ENCODE measurements at places on chromosomes 6 and 20.
A peak's percentile ranks its signal among the peaks of the same experiment; 100 is the strongest.

DNA sequence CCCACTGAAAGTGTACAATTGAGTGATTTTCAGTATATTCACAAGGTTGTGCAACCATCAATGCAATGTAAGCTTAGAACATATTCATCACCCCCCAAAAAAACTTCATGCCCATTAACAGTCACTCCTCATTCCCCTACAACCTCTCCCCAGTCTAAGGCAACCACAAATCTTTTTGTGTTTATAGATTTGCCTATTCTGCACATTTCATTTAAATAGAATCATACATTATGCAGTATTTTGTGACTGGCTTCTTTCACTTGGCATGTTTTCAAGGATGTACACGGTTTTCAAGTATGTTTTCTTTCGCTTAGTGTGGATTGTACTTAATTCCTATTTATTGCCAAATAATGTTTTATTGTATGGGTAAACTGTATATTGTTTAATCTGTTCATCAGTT is 329.3 kb upstream of the RNF24 start:
- no peak overlapping the region for H3K4me3 ChIP-seq
- no peaks in the 10 kb centered on the region for H3K36me3 ChIP-seq
- H3K27me3 ChIP-seq, result no peaks in the 10 kb centered on the region
- DNase-seq, result no peak
- no peaks in the 10 kb centered on the region for H3K4me1 ChIP-seq
- no peak overlapping the region for H3K27ac ChIP-seq

GRCh38 chr6:151493804-151494234 is at the start of gene CCDC170:
CCDC170 (plus strand) TSS chr6:151494017; CDS start chr6:151494129, 112 bp downstream.
- peak within 1 kb of the TSS; percentile 86 for H3K27ac ChIP-seq
- peaks cover 60% of the 10 kb centered on the region for H3K4me1 ChIP-seq
- DNase-seq, result peak; percentile 61
- peak within 1 kb of the TSS; percentile 99 for H3K4me3 ChIP-seq
- no peaks in the 10 kb centered on the region for H3K27me3 ChIP-seq
- H3K36me3 ChIP-seq, result no peaks in the 10 kb centered on the region

- no peak overlapping the region for H3K27ac ChIP-seq
- no peaks in the 10 kb centered on the region for H3K4me1 ChIP-seq
- H3K4me3 ChIP-seq, result no peak overlapping the region
- H3K27me3 ChIP-seq, result no peaks in the 10 kb centered on the region
- no peaks in the 10 kb centered on the region for H3K36me3 ChIP-seq
Measured at GRCh38 chr20:18090044-18090443, 32.3 kb upstream of the OVOL2 start.

GRCh38 chr20:42212391-42212790 is 594.2 kb upstream of the CHD6 start:
- no peaks in the 10 kb centered on the region for H3K4me1 ChIP-seq
- H3K27me3 ChIP-seq, result no peaks in the 10 kb centered on the region
- H3K27ac ChIP-seq, result no peak overlapping the region
- no peak overlapping the region for H3K4me3 ChIP-seq

DNA sequence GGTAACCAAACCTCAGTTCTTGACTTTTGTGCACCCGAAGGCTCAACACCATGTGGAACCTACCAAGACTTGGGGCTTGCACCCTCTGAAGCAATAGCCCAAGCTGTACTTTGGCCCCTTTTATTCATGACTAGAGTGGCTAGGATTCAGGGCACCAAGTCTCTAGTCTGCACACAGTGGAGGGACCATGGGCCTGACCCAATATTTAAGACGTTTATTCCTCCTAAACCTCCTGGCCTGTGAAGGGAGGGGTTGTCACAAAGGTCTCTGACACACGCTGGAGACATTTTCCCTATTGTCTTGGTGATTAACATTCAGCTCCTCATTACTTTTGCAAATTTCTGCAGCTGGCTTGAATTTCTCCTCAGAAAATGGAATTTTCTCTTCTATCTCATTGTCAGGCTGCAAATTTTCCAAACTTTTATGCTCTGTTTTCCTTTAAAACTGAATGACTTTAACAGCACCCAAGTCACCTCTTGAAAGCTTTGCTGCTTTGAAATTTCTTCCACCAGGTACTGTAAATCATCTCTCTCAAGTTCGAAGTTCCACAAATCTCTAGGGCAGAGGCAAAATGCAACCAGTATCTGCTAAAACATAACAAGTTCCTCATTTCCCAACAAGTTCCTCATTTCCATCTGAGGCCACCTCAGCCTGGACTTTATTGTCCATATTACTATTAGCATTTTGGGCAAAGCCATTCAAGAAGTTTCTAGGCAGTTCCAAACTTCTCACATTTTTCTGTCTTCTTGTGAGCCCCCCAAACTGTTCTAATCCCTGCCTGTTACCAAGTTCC is 481.4 kb upstream of the BTBD3 start:
- no peak overlapping the region for H3K4me3 ChIP-seq
- no peaks in the 10 kb centered on the region for H3K27me3 ChIP-seq
- no peaks in the 10 kb centered on the region for H3K4me1 ChIP-seq
- H3K27ac ChIP-seq, result no peak overlapping the region
- H3K36me3 ChIP-seq, result no peaks in the 10 kb centered on the region
- DNase-seq, result no peak

- no peaks in the 10 kb centered on the region for H3K27me3 ChIP-seq
- no peak overlapping the region for H3K27ac ChIP-seq
- no peaks in the 10 kb centered on the region for H3K36me3 ChIP-seq
- no peaks in the 10 kb centered on the region for H3K4me1 ChIP-seq
- no peak for DNase-seq
Measured at GRCh38 chr6:144181639-144182038, 31.3 kb downstream of the STX11 start.

DNA sequence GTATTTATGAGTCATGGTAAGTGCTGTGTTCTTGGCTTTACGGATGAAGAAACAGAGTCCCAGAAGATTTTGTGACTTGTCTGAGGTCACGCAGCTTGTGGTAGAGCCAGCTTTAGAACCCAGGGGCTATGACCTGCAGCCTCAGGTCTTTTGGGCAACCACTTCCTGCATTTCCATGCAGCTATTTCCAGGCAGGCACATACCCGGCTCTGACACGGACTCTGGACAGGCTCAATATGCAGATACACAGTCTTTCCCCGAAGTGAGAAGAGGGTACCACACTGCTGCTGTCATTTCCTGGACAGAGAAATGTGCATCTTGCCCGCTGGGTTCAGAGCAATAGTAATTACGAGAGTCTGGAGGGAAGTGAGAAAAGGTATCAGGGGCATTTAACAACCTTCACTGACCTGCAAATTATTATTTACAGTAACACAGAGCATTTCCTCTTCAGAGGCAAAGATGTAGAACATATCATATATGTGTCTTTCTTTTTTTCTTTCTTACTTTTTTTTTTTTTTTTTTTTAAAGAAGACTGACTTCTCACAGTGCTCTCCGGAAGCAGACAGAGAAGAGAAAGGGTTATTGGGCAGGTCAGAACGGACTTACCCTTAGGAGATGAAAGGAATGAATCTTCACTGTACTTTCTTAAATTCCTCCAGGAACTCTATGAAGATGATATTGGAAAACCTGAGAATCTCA is 185.1 kb downstream of the CLIC5 start:
- no peaks in the 10 kb centered on the region for H3K36me3 ChIP-seq
- no peaks in the 10 kb centered on the region for H3K4me1 ChIP-seq
- H3K27me3 ChIP-seq, result no peaks in the 10 kb centered on the region
- H3K27ac ChIP-seq, result no peak overlapping the region
- no peak for DNase-seq

DNA sequence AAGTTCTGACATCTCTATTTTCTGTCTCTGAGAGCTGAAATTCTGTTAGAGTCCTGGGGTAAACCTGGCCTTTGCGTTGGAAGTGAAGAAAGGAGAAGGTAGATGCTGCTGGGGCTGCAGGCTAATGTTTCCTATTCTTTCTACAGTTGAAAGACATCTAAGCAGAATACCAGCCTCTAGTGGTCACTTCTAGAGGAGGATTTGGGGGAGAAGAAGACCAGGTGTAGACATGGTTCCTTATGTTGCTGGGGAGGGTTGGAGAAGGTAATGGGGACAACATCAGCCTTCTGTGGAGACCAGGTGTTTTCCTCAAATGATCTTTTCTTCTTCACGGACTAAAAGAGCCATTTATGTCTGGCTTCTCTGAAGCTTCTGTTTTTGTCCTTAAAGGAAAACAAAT is 62.6 kb downstream of the BTBD3 start:
- no peak overlapping the region for H3K27ac ChIP-seq
- no peaks in the 10 kb centered on the region for H3K36me3 ChIP-seq
- DNase-seq, result no peak
- H3K4me1 ChIP-seq, result peaks cover 18% of the 10 kb centered on the region

DNA sequence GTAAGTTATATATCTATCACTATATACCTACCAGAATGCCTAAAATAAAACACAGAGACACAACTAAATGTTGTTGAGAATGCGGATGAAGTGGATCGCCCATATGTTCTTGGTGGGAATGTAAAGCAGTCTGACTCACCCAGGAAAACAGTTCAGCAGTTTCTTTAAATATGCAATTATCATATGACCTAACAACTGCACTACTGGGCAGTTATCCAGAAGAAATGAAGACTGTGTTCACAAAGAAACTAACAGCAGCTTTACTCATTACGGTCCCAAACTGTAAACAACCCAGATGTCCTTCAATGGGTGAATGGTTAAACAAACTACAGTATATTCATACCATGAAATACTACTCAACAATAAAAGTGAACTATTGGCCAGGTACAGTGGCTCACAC is 14.3 kb upstream of the ZC3H12D start:
- H3K27me3 ChIP-seq, result no peaks in the 10 kb centered on the region
- H3K36me3 ChIP-seq, result no peaks in the 10 kb centered on the region
- H3K27ac ChIP-seq, result no peak overlapping the region
- peaks cover 26% of the 10 kb centered on the region for H3K4me1 ChIP-seq
- H3K4me3 ChIP-seq, result no peak overlapping the region

DNA sequence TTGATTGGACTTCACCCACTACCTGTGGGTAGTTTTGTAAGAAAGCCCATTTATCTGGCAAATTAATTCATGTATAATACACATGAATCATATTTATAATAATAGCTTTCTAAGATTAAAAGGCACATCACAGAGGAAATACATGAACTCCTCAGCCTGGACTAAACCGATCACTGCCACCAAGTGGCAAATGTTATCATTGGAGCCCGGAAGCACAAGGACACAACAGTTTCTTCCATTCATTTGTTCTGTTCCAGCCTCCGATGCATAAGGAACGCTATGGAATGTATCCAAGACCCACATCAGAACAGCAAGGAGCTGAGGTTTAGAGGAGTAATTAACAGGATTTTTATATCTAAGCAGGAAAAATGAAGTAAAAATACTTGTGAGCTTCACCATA is 13.9 kb upstream of the IPCEF1 start:
- no peaks in the 10 kb centered on the region for H3K4me1 ChIP-seq
- peaks cover 2% of the 10 kb centered on the region for H3K27me3 ChIP-seq

- H3K27me3 ChIP-seq, result peaks cover 73% of the 10 kb centered on the region
- H3K36me3 ChIP-seq, result no peaks in the 10 kb centered on the region
- DNase-seq, result no peak
Measured at GRCh38 chr6:42452171-42453030, 675 bp upstream of the TRERF1 start.

- no peak overlapping the region for H3K27ac ChIP-seq
- no peak for DNase-seq
- H3K4me3 ChIP-seq, result no peak overlapping the region
- H3K4me1 ChIP-seq, result no peaks in the 10 kb centered on the region
- no peaks in the 10 kb centered on the region for H3K36me3 ChIP-seq
Measured at GRCh38 chr6:169838346-169839028, 87.1 kb downstream of the ERMARD start.

- H3K27me3 ChIP-seq, result no peaks in the 10 kb centered on the region
- H3K27ac ChIP-seq, result no peak overlapping the region
- H3K4me1 ChIP-seq, result no peaks in the 10 kb centered on the region
- DNase-seq, result no peak
- no peaks in the 10 kb centered on the region for H3K36me3 ChIP-seq
Measured at GRCh38 chr6:129440691-129441090, 269.3 kb downstream of the ARHGAP18 start.

- H3K27me3 ChIP-seq, result no peaks in the 10 kb centered on the region
- no peak for DNase-seq
- H3K4me1 ChIP-seq, result peaks cover 12% of the 10 kb centered on the region
- peaks cover 27% of the 10 kb centered on the region for H3K36me3 ChIP-seq
Measured at GRCh38 chr6:43359381-43359780, 10.1 kb downstream of the ZNF318 start.

GRCh38 chr6:20632696-20633095 is 98.4 kb downstream of the CDKAL1 start:
- H3K4me3 ChIP-seq, result no peak overlapping the region
- peaks cover 20% of the 10 kb centered on the region for H3K4me1 ChIP-seq
- no peaks in the 10 kb centered on the region for H3K27me3 ChIP-seq
- no peaks in the 10 kb centered on the region for H3K36me3 ChIP-seq

- no peak for DNase-seq
- H3K27ac ChIP-seq, result no peak overlapping the region
- no peak overlapping the region for H3K4me3 ChIP-seq
- H3K36me3 ChIP-seq, result peaks cover 17% of the 10 kb centered on the region
- no peaks in the 10 kb centered on the region for H3K4me1 ChIP-seq
- no peaks in the 10 kb centered on the region for H3K27me3 ChIP-seq
Measured at GRCh38 chr6:131678442-131678841, 22.8 kb downstream of the OR2A4 start.
